ENCODE measurements at places on chromosomes 6 and 20. TPM values are rescaled to one million over a fixed set of nuclear protein-coding genes. Genes with fewer than 3 reads are reported as not detected.

The KCNQ2 gene
- not detected for polyA plus RNA-seq

The PSORS1C1 gene
- polyA plus RNA-seq, result 2.6 TPM

The PDE7B gene
- polyA plus RNA-seq, result 3.1 TPM

The RAD21L1 gene
- polyA plus RNA-seq, result 0.16 TPM

The DDX43 gene
- polyA plus RNA-seq, result 0.51 TPM

The ARMC12 gene
- polyA plus RNA-seq, result 0.15 TPM

The PSMB1 gene
- polyA plus RNA-seq, result 411 TPM

The HM13 gene
- 434 TPM for polyA plus RNA-seq

The CENPQ gene
- 8.4 TPM for polyA plus RNA-seq

The MUCL3 gene
- not detected for polyA plus RNA-seq

The LINC00237 gene
- polyA plus RNA-seq, result not detected

The ZFP57 gene
- not detected for polyA plus RNA-seq

The TUBE1 gene
- 39.0 TPM for polyA plus RNA-seq

The ZNF311 gene
- polyA plus RNA-seq, result 0.93 TPM

The PTPRT gene
- not detected for polyA plus RNA-seq

The SPATA25 gene
- not detected for polyA plus RNA-seq

The MTHFD1L gene
- 99.6 TPM for polyA plus RNA-seq

The ZNF165 gene
- polyA plus RNA-seq, result 0.41 TPM

The DLGAP4 gene
- polyA plus RNA-seq, result 68.1 TPM

The TRMT6 gene
- 10.7 TPM for polyA plus RNA-seq

The VSX1 gene
- not detected for polyA plus RNA-seq

The RIPOR2 gene
- 3.3 TPM for polyA plus RNA-seq

The PPIL6 gene
- polyA plus RNA-seq, result 3.5 TPM

The PARD6B gene
- polyA plus RNA-seq, result 0.34 TPM

The CFAP206 gene
- 0.14 TPM for polyA plus RNA-seq

The C20orf202 gene
- polyA plus RNA-seq, result not detected

The LCA5 gene
- polyA plus RNA-seq, result 4.0 TPM

The MAS1 gene
- polyA plus RNA-seq, result not detected

The CPNE5 gene
- 0.14 TPM for polyA plus RNA-seq

The SRSF12 gene
- polyA plus RNA-seq, result 0.60 TPM

The C20orf204 gene
- polyA plus RNA-seq, result 0.14 TPM

The HAO1 gene
- polyA plus RNA-seq, result not detected

The ESR1 gene
- polyA plus RNA-seq, result 0.24 TPM

The IL22RA2 gene
- not detected for polyA plus RNA-seq

The SLC22A3 gene
- polyA plus RNA-seq, result not detected

The ZKSCAN4 gene
- polyA plus RNA-seq, result 3.5 TPM

The APOBEC2 gene
- not detected for polyA plus RNA-seq

The NNAT gene
- polyA plus RNA-seq, result 0.90 TPM

The DEFB132 gene
- not detected for polyA plus RNA-seq

The TMEM170B gene
- 0.14 TPM for polyA plus RNA-seq

The ABT1 gene
- 17.6 TPM for polyA plus RNA-seq

The SEMG1 gene
- polyA plus RNA-seq, result not detected

The OLIG3 gene
- polyA plus RNA-seq, result not detected

The ADGRB3 gene
- polyA plus RNA-seq, result not detected

The TAAR8 gene
- not detected for polyA plus RNA-seq

The MYT1 gene
- not detected for polyA plus RNA-seq

The GPX5 gene
- polyA plus RNA-seq, result not detected

The ATF6B gene
- polyA plus RNA-seq, result 51.7 TPM

The MLN gene
- polyA plus RNA-seq, result not detected

The HLA-DRB5 gene
- 0.19 TPM for polyA plus RNA-seq

The RPS6KA2 gene
- 44.0 TPM for polyA plus RNA-seq

The SOBP gene
- polyA plus RNA-seq, result 0.39 TPM

The MOG gene
- not detected for polyA plus RNA-seq
